NCI-H510A treated with DMSO at 0.1 percent for 48 hours (cell line): ENCODE measurements at places on chromosomes 7 and 10.

- DNase-seq = no peak
These were observed 376.0 kb downstream of the SORCS3 start for GRCh38 chr10:105017116-105017515.

DNA sequence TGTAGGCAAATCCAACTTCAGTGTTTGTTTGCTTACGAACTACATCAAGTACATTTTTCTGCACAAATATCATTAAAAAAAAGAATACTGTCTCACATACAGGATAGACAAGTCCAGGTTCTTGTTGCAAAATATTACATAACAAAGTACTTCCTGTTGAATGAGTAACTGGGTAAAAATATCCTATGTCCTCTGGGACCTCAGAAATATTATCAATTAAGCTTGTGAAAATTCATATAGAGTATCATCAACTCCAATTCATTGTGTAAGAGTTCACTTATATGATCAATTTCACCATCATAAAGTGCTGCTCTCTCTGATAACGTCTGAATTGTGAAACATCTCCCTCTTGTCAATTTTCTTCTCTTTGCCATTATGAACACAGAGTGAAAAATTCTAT lies 22.6 kb downstream of the HERC4 start:
- no peak for DNase-seq

DNA sequence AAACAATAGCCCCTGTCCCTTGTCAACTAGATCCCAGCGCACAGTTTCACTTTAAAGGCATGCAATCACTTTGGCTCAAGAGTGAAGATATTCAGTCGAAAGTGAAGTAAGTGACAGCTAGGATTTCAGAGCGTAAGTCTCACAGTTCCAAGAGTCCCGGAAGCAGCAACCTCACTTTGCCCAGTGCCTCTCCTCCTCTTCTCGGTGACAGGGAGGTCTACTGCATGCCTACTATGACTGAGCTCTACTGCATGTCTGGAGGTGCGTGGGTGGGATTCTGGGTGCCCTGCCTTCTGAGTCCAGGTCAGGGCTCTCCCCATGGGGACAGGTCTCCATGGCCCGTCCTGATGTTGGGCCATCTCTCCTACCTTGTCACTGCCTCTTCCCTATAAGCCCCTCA lies 17.0 kb downstream of the PRKCQ start:
- DNase-seq = no peak

DNA sequence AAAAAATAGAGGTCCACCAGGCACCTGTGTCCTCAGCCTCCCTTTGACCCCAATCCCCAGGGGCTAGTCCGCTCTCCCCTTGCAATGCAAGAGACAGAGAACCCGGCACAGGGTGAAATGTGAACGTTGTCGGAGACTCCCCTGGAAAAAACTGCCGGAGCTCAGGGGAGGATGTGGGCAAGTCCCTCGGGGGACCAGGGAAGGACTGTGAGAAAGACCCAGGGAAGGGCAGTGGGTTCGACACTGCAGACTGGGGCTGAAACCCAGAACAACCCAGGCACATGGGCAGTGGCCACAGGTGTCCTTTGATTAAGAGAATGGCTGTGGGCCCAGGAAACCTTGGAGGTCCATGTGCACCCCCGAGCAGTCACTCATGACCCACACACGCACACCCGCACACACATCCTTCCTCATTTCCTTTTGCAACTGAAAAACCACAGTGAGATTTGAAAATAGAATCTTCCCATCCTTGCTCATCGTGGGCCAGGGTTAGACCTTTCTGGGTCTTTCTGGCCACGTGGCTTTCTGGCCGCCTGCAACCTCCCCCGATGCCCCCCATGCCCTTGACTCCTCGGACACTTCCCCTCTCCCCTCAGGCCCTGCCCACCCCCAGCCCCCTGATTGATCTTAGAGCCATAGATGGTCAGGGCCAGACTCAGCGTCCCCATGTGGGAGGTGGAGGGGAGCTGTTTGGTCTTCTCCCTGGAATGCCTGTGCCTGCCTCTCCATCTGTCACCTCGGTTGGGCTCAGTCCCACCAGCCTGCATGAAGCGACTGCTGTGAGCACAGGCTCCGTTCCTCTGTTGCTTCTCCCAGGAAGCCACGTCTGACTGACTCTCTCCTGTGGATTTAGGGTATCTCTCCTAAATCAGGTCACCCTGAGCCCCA lies 7.9 kb downstream of the LAT2 start:
- DNase-seq = no peak

- no peak for DNase-seq
These were observed 858.7 kb downstream of the CCSER2 start for GRCh38 chr10:85187047-85187446.

DNA sequence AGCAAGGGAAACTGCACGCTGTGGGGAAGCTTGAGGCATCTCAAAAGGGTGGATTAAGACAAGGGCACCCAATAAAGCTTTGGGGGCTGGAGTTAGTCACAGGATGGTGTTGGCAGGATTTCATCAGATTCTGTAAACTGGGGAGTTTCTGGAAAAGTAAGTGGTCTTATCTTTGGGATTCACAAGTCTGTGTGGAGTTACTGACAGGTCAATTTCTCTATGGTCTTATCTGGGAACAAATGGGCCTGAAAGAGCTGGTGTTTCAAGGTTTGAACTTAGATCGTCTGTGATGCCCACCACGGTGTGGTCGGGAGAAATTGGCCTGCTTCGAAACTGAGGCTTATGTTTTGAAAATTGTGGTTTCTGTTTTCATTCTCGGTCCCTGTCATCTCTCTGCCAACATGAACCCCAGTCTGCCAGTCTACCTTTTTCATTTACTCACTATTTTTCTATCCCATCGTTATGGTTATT lies 23.8 kb upstream of the AOAH start:
- no peak for DNase-seq

DNA sequence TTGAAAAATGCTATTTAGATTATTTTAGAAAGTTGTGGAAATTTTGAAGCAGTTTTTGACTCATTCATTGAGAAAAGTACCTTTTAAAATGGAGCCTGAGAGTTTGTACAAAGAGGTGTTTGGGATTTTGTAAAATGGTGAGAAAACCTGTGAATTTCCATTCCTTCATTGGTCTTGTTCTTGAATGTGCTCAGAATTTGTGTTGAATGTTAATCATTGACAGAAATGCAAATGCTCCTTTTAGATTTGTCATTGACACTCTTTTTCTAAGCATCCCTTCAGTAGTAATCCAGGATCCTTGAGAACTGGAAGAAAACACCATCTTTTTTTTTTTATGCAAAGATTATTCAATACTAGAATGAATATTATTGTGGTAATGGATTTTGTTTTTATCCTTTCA lies 74.8 kb downstream of the LCOR start:
- no peak for DNase-seq

- DNase-seq = no peak
These were observed 90.8 kb downstream of the CPXM2 start for GRCh38 chr10:123800821-123801220.

- DNase-seq = no peak
These were observed 16.1 kb downstream of the GPR146 start for GRCh38 chr7:1060315-1061072.

DNA sequence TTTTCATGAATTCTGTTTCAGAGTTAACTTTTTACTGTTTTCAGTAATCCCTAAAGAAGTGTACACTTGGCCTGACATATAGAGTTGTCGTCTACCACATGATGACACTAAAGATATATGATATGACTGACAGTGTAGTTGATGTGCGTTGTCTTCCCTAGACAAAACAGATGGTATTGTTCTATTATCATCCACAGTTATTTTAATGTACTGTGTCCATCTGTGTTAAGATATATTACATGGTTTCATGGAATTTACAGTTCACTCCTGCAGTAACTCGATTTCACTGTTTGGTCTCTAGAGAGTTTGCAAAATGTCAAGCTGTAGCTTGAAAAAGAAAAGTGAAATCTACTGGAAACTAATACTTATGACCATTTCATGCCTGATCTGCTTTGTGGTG lies 18.1 kb downstream of the FOXP2 start:
- no peak for DNase-seq

DNA sequence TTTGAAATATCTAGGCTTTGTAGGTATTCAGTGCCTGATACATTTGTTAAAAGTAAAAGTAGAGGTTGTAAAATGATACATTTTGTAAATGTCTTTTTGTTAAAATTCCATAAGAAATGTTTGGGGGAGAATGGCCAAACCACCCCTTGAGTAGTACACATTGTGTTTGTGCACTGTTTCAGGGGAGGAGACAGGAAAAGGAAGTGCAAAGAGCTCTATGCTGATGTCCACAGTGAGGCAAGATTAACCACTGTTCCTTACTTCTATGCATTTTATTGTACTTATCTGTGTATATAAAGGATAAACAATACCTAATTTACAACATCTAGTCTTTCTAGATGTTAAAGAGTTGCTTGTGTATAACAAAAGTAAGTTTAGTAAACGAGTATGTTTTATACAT lies 7.4 kb upstream of the CYCS start:
- DNase-seq = no peak

DNA sequence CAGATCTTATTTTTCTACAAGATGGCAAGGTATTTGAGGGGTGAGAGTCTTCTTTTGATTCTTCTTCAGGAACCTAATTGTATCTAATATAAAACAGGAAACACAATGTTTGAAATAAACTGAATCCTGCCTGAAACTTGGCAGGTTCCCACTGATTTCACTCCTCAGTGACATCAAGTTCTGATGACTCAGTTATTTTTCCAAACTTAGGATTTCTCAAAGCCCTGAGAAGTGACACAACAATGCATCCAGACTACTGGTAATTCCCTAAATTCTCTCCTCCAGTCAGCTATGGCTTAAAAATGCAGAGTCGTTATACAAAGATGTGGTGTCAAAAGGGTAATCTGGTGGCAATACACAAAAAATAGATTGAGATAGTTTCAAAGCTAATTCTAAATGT lies 80.9 kb downstream of the ABLIM1 start:
- no peak for DNase-seq

DNA sequence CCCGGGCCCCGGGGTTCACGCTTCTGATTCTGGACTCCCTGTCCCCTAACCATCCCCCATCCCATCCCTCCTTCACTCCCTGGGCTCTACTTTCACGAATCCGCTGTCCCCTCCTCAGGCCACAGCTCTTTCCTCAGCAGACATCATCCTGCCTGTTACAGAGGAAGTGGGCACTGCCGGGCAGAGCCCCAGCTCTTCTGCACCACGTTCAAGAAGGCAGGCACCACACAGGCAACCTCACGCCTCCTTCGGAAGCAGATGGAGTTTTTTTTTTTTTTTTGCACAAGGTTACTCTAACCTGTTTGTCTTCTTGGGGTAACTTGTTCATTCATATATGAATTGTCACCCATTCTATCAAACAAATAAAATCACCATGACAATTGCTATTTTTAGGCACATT lies 17.9 kb upstream of the ZNF32 start:
- DNase-seq = no peak

- DNase-seq = no peak
These were observed 27.0 kb downstream of the PDGFA start for GRCh38 chr7:492714-493065.

- no peak for DNase-seq
These were observed 23.1 kb downstream of the SHH start for GRCh38 chr7:155789001-155789725.

GRCh38 chr7:117064688-117065087 lies 111.4 kb downstream of the ST7 start:
- no peak for DNase-seq

- no peak for DNase-seq
These were observed 178.8 kb downstream of the ELFN1 start for GRCh38 chr7:1848911-1849311.

DNA sequence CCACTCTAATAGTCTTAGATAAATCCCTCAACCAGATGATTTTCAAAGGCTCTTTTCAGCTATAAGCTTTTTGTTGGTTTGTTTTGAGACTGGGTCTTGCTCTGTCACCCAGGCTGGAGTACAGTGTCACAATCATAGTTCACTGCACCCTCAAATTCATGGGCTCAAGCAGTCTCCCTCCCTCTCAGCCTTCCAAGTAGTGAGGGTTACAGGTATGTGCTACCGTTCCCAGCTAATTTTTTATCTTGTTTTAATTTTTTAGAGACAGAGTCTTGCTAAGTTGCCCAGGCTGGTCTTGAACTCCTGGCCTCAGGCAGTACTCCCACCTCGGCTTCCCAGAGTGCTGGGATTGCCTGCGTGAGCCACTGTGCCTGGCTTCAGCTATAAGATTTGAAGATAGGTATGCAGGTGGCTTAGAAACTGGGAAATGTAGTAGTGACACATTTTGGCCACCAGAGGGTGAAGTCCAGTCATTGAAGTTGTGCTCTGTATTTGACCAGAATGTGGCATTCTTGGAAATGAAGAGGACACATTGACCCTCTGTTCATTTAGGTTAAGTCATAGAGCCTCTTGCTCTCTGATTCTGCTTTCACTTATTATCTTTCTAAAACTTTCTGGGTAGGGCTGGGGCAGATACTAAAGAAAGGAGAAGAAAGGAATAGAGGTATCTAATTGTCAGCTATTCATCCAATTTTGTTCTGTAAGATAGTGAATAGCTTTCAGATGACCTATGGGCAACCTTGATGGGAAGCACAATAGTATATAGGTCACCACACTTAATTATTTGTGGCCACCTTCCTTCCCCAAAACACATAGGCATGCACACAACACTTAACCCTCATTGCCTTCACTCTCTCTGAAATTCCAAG lies 36.0 kb downstream of the R3HCC1L start:
- peak; percentile 70 for DNase-seq

- DNase-seq = no peak
These were observed 25.3 kb downstream of the XPNPEP1 start for GRCh38 chr10:109898007-109898406.

DNA sequence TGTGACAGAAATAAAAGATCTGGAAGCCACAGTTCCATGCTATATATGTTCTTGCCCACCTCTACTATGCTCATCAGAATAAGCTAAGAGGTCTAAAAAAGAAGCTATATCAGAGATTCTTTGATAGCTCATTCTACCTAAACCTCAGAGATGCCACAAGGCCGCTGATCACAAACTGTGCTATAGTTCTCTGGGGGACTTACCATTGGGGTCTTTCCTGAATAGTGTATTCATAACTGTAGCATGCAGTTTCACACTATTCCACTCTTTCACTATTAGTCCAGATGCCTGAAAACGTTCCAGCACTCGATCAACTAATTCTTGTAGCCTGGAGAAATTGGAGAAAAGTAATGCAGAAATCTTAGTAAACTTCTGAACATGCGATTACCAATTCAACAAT lies 44.5 kb upstream of the SPOCK2 start:
- DNase-seq = no peak

DNA sequence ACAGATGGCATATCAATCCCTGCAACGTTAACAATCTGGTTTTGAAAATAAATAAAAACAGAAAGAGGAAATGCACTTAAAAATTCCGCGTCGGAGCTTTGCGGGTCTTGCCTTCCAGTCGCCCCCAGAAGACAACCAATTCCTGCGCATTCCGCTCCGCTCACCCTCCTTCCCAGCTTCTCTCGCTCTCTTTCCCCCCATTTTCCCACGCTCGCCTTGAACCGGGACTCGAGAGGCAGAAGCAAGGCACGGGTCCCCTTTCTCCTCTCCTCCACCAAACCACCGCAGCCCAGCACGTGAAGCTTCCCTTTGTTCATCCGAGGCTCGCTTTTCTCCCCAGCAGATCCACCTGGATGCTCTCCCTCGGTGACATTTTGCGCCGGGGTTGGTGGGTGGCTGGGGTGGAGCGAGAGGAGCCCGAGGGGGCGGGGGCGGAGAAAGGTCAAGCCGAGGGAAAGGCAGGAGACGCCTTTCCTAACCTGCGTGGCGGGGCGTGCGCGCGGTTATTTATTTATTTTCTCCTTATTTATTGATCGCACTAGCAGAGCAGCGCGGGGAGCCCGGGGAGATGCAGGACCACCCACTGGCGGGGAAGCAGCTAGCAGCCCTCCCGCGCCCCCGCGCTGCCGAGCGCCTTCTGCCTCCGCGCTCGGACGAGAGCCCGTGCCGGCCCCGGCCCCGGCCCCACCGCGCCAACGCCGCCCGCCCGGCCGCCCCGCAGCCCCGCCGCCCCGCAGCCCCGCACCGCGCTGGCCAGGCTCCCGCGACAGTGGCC lies at the start of gene KCND2:
Gene KCND2, plus strand, starts transcription at position 475 of the 775 bp plus-strand sequence.
- peak; percentile 49 for DNase-seq
